M059J (cell line): ENCODE measurements at places on chromosomes 16 and 17. TPM values are rescaled to one million over a fixed set of nuclear protein-coding genes. Genes with fewer than 3 reads are reported as not detected.
A peak's percentile ranks its signal among the peaks of the same experiment; 100 is the strongest.

DNA sequence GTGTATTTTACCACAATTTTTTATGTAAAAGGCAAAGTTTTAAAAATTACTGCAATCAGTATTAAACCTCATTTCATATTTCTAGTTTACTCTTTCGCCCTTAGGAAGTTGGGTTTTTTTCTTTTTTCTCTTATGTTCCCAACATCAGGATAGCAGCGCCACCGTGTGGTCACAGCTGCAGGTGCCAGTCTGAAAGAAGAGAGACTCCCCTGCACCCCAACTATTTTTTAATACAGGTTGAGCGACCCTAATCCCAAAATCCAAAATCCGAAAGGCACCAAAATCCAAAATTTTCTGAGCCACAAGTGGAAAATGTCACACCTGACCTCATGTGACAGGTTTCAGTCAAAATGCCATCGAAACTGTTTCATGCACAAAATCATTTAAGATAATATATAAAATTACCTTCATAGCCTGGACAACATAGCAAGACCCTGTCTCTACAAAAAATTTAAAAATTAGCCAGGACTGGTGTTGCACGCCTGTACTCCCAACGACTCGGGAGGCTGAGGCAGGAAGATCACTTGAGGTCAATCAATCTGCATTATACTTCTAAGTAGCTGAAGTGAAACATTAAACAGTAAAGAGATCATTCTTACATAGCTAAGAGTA lies 21.8 kb upstream of the ASGR2 start:
- peak; percentile 61 for DNase-seq

ASPHD1 gene
- 12.1 and 16.1 TPM in 2 replicates for total RNA-seq

CORO6 gene
- total RNA-seq: 0.89 and 2.0 TPM in 2 replicates

CACNG3 gene
- not detected in 2 replicates for total RNA-seq

- peak; percentile 60 for DNase-seq
These were observed 83.8 kb upstream of the CCL2 start for GRCh38 chr17:34171245-34171818.

CDH5 gene
- 0.05 TPM in 1 of 2 replicates, not detected in the other for total RNA-seq

DNA sequence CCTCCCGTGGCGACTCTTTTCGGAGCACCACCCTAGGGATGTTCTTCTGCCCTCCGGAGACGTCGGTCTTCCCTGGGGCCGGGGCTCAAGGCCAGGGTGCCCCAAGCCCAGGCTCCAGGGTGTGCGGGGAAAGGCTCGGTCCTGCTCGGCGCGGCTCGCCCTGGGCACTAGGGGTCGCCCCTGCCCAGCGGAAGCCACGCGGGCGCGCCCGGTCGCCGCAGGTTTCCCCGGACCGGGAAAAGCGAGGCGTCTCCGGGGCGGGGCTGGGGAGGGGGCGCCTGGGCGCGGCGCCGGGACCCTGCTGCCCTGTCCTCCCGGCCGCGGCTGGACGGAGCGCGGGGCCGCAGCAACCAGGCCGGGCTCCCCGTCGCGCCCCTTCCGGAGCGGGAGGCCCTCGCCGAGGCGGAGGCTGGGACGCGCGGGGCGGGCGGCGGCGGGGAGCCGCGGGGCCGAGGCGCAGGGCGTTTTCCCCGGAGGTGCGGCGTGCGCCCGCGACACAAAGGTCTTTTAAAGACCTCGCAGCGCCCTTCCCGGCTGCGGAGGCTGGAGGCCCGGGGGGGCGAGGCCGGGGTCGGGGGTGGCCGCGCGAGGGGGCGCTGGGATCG lies 76.4 kb downstream of the MRC2 start:
- DNase-seq: peak; percentile 72

DNA sequence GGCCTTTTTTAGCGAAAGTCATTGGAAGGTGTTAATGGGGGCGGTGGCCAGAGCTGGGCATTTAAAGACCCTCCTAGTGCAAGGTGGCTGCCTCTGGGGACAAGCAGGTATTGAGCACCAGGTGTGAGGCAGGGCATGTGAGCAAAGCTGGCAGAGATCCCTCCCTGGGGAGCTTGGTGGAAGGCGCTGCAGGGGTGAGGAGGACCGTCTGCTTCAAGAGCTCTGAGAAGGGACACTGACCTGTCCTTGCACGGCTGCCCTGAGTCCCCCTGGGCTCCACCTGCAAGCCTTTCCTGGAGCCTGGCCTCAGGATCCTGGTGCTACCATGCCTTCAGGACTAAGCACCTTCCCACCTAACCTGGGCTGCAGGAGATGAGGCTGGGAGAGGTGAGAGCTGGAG lies 127.0 kb upstream of the CIBAR2 start:
- no peak for DNase-seq

DNA sequence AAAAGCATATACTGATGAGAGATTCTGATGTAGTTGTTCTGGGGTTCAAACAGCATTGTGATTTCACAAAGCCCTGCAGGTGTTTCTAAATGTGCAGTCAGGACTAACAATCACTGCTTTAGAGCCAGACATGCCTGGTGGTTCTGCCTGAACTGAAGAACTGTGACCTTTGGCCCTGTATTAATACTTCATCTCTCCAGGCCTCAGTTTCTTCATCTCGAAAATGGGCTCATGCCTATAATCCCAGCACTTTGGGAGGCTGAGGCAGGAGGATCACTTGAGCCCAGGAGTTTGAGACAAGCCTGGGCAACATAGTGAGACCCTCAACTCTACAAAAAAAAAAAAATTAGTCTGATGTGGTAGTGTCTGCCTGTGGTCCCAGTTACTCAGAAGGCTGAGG lies 3.9 kb downstream of the DNAI2 start:
- DNase-seq: no peak

GRCh38 chr17:67514998-67515397 lies 137.9 kb downstream of the PITPNC1 start:
- no peak for DNase-seq

- peak; percentile 98 for DNase-seq
These were observed 218.3 kb downstream of the SOX9 start for GRCh38 chr17:72338847-72339790.

DNA sequence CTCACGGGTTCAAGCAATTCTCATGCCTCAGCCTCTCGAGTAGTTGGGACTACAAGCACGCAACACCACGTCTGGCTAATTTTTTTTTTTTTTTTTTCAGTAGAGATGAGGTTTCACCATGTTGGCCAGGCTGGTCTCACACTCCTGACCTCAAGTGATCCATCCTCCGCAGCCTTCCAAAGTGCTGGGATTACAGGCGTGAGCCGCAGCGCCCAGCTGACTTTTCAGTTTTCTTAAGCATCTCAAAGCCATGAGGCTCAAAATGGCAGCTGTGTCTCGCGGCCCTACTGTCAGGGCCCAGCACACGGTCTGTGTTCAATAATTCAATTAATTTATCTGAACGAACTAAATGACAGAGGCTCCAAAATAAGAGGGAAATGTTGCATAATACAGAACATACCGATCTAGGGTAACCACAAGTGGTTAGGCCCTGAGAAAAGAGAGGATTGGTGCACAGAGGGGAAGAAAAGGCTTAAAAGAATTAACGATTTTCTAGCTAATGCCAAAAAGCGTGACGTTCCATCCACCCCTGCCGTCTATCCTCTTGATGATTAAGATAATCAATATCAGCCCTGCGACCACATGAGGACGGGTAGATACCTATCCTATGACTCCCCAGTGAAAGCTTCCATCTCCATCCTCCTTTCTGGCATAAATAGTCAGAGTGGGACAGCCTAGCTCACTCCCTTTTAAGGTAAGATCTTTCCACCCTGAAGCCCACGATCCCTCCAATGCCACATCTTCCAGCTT lies 136.9 kb downstream of the SLC39A11 start:
- no peak for DNase-seq

DNA sequence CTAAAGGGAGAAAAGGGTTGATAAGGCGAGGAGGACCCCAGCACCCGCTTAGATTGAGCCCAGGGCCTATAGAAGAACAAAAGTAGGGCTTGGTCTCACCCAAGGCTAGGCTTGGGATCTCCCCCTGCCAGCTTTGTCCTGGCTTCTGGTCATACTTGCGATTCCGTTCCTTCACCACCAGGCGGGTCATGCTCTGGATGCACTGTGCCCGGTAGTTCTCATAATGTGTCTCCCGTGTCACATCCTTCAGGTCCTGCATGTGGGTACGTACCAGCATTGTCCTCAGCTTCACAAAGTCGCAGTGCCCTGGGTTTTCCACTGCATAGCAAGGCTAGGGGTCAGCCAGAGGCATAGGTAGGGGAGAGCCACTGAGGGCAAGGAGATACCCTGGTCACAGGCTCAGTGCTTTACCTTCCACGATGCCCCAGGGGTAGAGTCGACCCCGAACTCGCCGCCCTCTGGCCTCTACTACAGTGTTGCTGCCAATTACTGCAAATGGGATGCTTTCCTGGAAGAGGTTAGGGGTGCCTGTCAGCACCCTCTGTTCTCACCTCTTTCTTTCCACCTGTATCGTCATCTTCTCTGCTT lies 6.5 kb upstream of the MTMR4 start:
- DNase-seq: peak; percentile 11

- DNase-seq: peak; percentile 17
These were observed 16.6 kb downstream of the G6PC1 start for GRCh38 chr17:42917236-42917603.

DNA sequence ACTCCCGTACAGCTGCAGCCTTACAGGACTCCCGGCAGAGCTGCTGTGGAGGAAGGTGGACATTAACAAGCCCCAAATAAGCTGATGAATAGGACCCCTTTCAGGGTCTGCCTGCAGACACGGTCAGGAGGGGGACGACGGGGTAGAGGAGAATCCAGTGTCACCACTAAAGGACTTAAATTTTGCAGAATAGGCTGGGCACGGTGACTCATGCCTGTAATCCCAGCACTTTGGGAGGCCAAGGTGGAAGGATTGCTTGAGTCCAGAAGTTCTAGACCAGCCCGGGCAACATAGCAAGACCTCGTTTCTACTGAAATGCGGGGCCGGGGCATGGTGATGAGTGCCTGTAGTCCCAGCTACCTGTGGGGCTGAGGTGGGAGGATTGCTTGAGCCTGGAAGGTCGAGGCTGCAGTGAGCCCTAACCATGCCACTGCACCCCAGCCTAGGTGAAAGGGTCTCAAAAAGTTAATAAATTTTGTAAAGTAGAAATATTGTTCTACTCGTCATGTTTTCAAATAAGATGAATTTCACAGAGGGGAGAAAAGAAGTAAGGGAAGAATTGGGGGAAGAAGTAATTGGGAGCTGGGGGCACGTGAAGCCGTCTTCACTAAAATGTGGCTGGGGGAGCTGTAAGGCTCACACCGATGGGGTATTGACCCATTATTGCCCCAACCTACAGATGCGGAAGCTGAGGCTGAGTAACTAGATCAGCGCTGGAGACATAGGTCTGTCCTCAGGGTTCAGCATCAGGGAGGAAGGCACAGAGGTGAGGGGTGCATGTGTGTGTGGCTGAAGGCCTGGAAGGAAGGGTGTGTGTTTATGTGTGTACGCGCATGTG lies 4.7 kb downstream of the LITAFD start:
- no peak for DNase-seq

- no peak for DNase-seq
These were observed 25.8 kb downstream of the LLGL2 start for GRCh38 chr17:75551266-75551665.

ATP2A1 gene
- total RNA-seq: not detected in 2 replicates

CFAP52 gene
- not detected in 2 replicates for total RNA-seq

KIF2B gene
- total RNA-seq: not detected in 2 replicates

DNA sequence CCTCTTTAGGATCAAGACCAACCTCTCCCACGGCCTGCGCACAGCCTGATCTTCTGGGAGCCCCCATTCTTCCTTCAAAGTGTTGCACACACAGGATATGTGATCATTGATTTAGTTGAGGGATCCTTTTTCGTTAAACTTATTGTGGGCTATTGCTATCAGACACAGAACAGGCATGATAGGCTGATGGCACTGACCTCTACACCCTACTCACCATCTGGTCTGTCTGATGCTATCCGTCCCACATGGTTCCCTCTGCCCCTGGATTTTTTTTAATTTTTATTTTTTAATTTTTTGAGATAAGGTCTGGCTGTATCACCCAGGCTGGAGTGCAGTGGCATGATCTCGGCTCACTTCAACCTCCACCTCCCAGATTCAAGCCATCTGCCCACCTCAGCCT lies 19.2 kb upstream of the LITAF start:
- DNase-seq: no peak

HEXIM1 gene
- total RNA-seq: 3.4 and 8.0 TPM in 2 replicates

WDR81 gene
- 4.0 and 9.5 TPM in 2 replicates for total RNA-seq

GRCh38 chr16:85458968-85459367 lies 154.2 kb upstream of the GSE1 start:
- no peak for DNase-seq

DNA sequence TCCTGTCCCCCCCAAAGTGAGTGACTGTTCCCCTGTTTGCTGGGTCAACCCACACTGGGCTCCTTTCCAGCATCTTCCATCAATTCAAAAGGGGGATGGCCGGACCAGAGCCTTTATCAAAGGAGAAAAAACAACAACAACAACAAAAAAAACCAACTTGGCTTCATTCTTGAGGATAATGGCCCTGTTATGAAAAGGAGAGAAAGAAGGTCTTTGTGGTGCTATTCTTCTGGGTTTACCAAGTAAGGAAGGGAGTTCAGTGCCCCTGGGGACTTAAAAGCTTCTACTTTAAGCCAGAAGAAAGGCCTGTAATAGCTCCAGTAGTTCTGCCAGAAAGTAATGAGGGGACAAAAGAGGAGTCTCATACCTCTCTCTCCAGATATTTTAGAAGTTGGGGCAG lies 71.5 kb downstream of the RGS9 start:
- DNase-seq: no peak

GRCh38 chr17:71237903-71238538 lies 882.8 kb upstream of the SOX9 start:
- DNase-seq: peak; percentile 80

GRCh38 chr17:77124192-77124889 lies 16.4 kb upstream of the SEC14L1 start:
- DNase-seq: peak; percentile 94

TBX6 gene
- 0.39 TPM in 1 of 2 replicates, not detected in the other for total RNA-seq

KRT25 gene
- not detected in 2 replicates for total RNA-seq

TBX2 gene
- total RNA-seq: 1.4 and 4.9 TPM in 2 replicates

FZD2 gene
- total RNA-seq: 22.4 and 41.3 TPM in 2 replicates

ODF4 gene
- total RNA-seq: not detected in 2 replicates

- DNase-seq: no peak
These were observed 110.6 kb downstream of the GP2 start for GRCh38 chr16:20216591-20217217.

TMEM204 gene
- total RNA-seq: not detected in 2 replicates

DNA sequence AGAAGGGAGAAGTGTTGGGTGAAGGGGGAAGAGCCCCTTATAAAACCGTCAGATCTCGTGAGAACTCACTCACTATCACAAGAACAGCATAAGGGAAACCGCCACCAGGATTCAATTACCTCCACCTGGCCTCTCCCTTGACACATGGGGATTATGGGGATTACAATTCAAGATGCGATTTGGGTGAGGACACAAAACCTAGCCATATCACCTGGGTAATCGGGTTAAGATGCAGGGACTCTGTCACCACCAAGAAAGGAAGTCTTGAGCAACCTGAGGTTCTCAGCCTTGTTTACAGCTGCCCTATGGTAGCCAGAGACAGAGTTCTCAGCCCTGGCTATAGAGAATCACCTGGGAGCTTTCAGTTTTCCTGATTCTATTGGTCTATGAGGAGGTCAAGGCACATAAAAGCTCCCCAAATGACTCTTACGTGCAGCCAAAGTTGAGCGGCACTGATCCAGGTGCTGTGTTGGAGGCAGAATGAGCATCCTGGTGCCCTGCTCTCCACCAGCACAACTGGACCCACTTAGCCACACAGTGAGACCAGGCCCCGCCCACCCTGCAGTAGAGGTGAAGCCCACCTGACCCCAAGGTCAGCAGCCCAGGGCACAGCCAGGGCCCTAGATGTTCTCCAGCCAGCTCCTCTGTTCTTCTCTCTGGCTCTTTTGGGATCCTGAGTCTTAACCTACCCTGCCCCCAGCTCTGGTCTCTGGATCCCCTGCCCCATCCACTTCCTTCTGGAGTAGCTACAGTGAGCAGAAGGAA lies 138.5 kb upstream of the CDH5 start:
- no peak for DNase-seq

- peak; percentile 58 for DNase-seq
These were observed 324.7 kb downstream of the BCAS3 start for GRCh38 chr17:61002316-61002736.

- no peak for DNase-seq
These were observed 1.4 kb downstream of the STAT5A start for GRCh38 chr17:42289611-42290181.
